ENCODE measurements at places on chromosomes 3 and 15. TPM values are rescaled to one million over a fixed set of nuclear protein-coding genes. Genes with fewer than 3 reads are reported as not detected.

The LRTM1 gene
- total RNA-seq, result not detected

The CAMK2N2 gene
- total RNA-seq, result not detected

The EPHA3 gene
- not detected for total RNA-seq

The SNX22 gene
- total RNA-seq, result 1.1 TPM

The CA12 gene
- total RNA-seq, result under 0.01 TPM

The SI gene
- not detected for total RNA-seq

The CKMT1A gene
- not detected for total RNA-seq

Data from hematopoietic multipotent progenitor cell (in vitro differentiated cells).